ENCODE measurements at places on chromosomes 7 and 10.

- DNase-seq: no peak
Measured at GRCh38 chr10:97512993-97513392, 14.3 kb downstream of the UBTD1 start.

- DNase-seq: no peak
Measured at GRCh38 chr10:109780997-109781396, 142.3 kb downstream of the XPNPEP1 start.

DNA sequence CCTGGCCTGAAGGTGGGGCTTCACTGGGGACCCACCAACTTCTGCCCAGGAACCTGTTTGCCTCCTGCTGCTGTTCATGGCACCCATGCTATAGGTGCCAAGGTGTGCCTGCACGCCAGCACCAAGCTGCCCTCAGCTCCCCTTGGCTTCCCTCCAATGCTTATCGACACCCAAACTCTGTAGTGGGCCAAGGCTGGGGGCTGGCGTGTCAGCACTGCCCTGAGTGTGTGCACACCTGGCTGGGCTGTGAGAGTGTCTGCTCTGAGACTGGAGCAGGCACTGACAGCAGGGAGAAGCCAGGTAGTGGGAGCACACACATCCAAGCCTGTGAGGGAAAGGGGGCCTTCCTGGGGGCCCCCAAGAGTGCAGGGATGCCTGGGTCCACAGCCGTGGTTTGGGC, 43.1 kb upstream of the TUBB8 start:
- no peak for DNase-seq

- no peak for DNase-seq
Measured at GRCh38 chr10:11895108-11895466, 71.9 kb downstream of the PROSER2 start.

DNA sequence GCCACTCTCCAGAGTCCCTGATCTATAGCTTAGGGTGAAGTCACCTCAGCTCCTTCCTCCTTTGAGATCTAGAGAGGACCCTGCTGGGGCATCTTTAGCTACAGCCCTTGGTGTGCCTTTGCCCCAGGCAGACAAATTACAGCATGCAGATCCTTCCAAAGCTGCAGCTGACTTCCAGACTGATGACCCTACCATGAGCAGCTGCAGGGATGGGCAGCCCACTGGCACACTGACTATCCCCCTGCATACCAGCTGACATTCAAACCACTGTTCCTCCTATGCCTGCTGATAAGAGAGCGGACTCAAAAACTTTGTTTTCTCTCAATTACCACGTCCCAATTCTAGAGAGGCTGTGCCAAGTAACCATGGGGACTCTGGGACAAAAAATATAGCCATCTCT, 70.6 kb downstream of the COL13A1 start:
- no peak for DNase-seq

GRCh38 chr10:36187380-36188079, 545.4 kb upstream of the FZD8 start:
- no peak for DNase-seq
